ENCODE measurements at places on chromosomes 3 and 15.

- peak; percentile 33 for DNase-seq
Measured at GRCh38 chr15:70892002-70892911, at the start of the genes LRRC49 and THAP10. Gene LRRC49 (plus strand): TSS chr15:70892826. CDS start chr15:70892895, 69 bp downstream. Gene THAP10 (minus strand): TSS chr15:70892433. CDS start chr15:70892272, 161 bp downstream.

DNA sequence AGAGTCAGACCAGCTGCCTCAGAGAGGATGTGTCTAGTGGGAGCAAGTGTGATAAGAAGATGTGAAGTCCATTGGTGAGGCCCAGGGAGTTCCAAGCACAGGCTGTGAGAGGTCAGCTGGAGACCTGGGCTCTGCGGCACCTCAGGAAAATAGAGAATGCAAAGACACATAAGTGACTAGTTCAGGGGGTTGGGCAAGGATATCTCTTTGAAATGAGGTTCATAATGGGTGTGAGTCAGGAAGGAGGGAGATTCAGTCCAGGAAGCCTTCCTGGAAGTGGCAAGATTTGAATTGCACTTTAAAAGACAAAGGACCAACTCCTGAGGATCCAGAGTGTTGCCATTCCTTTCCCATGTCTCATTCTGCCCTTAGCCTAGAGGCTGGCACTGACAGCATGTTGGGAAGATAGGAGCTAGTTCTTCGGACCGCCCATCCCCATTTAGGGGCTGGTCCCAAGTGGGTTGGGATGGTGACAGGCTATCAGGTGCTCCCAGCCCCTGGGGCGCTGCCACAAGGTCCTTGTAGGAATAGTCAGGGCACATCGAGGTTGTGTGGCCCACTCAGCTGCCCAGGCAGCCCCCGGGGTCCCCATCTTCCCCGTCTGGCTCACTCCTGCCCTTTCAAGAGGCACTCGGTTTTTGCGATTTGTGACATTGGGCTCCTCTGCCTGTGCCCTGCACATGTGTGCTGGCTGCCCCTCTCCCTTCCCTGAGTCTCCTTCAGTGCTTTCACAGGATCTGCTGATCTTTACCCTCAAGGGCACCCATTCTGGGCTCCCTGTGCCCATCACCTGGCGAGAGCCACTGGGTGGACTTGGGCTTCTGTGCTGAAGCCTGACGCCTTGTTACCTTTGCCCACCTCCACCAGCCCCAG lies 23.7 kb downstream of the ESYT3 start:
- no peak for DNase-seq

- DNase-seq = no peak
Measured at GRCh38 chr3:10273702-10274305, 18.9 kb downstream of the GHRL start.

DNA sequence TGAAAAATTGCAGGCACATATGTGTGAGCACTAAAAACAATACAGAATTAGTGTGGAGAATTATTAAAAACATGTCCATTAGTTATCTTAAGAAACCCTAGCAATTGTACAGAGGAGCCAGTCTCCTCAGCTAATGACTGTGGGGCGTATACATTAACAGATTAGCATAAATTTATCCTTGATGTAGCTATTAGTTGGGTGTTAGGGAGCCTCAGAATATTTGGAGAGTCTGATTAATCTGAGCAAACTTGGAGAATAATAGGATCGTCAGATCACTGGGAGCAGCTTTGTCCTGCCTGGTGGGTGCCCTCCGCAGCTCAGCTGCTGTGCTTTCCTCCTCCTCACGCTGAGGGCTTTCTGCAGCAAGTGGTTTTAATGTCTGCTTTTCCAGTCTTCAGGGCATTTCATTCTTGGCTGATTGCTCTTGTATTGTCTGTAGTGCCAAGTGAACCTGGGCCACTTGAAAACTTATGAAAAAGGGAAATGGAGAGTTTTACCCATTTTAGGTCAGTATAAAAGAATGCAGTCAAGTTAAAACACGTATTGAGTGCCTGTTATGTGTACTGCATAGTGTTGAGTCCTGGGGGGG lies 417.4 kb upstream of the SEMA6D start:
- DNase-seq = no peak

DNA sequence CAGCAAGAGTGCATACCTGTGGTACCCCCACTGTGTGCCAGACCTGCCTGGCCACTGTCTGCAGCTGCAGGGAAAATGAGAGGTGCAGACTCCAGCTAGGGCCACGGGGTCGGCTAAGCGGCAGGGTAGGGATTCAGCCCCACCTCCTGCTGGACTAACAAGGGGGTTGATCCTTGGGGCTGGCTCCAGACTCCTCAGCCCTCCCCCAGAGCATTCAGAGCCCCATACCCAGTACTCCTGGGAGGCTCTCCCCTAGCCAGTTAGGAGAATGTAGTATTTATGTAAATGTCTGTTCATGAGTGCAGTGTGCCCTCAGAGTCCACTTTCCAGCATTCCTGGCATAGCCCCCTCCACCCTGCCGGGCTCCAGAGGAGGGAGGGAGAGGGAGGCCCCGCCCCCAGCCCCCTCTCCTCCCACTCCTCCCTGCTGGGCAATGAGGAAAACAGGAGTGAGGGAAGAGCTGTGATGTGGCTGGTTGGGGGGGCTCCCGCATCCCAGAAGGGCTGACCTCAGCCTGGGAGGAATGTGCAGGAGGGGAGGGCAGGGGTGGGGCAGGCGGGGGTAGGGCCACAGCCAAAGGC lies 4.5 kb upstream of the SEMA3B start:
- no peak for DNase-seq

DNA sequence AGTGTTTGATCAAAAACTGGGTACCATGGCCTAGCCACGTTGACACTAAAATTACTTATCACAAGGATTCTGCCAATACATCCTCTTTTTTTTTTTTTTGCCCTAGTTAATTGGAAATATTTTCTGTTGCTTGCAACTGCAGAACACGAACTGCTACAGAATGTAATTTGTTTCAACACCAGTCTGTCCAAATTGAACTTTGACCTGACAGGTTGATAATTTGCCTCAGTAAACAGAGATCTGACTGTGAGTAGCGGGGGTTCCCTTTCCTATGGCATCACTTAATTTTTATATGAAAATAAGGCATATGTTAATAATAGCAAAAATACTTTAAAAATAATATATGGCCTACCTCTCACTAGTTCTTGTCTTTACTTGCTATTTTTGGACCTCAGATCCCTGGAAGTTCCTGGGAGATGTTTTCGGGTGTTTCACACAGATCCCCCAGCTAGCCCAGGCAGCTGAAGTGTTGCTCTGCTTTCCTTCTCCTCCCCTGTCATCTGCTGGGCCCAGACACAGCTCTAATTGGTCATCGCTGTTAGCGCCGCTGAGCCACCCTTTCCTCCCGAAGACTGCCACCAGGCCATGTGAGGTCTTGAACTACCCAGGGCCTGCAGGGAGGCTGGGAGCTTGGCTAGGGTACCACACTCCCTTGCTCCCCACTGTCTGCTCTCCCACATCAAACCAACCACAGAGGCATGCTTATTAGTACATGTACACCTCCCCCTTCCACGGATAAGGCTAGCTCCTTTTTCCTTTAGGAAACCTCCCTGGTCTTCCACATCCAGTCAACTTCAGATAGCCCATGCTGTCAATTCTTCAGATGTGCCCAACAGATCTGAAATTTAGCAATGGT lies 89.8 kb upstream of the RNF7 start:
- no peak for DNase-seq

DNA sequence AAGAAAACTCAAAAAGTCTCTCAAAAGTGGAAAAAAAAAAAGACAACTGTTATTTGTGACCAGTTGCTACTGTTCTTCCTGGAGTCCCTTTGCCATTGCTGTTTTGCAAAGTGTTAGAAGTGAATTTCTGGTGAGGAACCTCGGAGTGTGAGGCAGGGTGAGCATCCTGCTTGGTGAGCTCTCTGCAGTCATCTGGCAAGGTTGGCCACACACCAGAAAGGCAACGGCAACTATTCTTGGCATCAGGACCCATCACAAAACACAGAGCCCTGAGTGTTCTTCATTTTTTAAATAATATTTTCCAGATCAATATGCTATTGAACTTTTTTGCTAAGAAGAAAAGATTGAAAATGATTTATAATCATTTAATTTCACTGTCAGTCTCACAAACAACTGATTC lies 60.7 kb downstream of the CGNL1 start:
- DNase-seq = no peak

- DNase-seq = no peak
Measured at GRCh38 chr3:4491855-4492207, 1.3 kb upstream of the ITPR1 start.

DNA sequence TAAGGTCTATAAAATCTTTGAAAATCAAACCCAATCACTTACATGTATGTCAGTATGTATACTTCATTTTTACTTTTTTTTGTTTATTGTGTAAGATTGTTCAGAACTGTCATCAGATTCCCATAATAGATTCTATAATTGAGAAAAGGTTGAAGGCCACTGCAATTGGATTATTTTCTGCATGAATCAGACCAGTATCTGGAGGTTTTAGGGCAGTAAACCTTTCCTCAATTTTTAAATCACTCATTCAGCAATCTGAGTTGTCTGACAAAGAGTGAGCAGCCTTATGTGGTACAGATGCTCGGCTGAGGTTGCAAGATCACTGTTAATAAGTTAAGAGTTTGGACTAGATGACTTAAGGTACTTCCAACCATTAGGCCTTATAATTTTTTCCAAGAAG lies 96.0 kb downstream of the TP63 start:
- no peak for DNase-seq

GRCh38 chr3:52570076-52570475 lies 33.7 kb downstream of the UQCC5 start:
- no peak for DNase-seq

GRCh38 chr15:57462381-57462780 lies 86.1 kb downstream of the CGNL1 start:
- DNase-seq = no peak

- DNase-seq = no peak
Measured at GRCh38 chr15:86553108-86553507, 473.4 kb downstream of the AGBL1 start.

DNA sequence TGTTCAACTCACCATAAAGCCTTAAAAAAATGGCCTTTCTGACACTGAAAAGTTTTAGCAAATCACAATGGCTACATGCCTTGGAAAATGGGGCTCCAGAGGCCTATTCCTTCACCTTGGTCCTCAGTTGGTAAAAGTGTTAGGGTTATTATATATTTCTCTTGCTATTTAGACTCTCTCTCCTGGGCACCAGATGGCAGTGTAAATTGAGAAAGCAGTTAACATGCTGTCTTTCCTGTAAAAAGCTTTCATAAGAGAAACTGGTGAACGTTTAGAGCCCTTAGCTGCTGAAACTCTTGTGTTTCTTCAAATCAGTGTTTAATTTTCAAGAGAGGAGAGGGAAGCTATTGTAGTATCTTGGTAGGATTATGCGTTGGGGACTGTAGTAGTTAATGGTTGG lies 89.9 kb downstream of the LRTM1 start:
- DNase-seq = no peak

DNA sequence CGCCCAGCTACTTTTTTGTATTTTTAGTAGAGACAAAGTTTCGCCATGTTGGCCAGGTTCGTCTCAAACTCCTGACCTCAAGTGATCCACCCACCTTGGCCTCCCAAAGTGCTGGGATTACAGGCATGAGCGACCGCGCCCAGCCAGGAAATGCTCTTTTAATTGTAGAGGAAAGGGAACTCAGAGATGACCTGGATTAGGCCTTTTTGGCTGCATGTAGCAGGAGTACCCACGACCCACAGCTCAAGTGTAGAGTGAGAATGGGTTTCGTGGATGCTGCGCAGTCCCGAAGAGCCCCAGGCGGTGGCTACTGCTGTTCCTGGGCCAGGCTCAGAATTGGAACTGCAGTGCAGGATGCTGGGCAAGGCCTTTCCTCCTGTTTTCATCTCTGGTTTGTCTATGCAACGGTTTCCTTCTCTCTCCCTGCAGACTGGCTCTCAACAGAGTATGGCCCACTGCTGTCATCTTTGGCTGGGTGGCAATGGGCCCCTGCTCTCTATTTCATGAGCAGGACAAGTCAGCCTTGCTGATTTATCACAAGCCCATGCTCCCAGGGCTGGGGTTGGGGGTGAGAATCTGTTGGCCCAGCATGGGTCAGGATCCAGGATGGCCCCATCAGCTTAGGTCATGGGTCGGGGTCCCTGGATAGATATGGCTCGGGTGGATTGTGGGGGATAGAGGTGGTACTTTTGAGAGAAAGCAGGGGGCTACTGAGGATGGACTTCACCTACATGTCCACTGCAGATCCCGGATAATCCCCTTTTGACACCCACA lies 51.2 kb downstream of the GASK1A start:
- DNase-seq = no peak

- peak; percentile 68 for DNase-seq
Measured at GRCh38 chr3:13012221-13012691, 61.0 kb downstream of the IQSEC1 start.

GRCh38 chr3:187207624-187208023 lies 10.3 kb downstream of the RTP1 start:
- DNase-seq = no peak

- no peak for DNase-seq
Measured at GRCh38 chr15:48458876-48459275, 127.6 kb downstream of the DUT start.

DNA sequence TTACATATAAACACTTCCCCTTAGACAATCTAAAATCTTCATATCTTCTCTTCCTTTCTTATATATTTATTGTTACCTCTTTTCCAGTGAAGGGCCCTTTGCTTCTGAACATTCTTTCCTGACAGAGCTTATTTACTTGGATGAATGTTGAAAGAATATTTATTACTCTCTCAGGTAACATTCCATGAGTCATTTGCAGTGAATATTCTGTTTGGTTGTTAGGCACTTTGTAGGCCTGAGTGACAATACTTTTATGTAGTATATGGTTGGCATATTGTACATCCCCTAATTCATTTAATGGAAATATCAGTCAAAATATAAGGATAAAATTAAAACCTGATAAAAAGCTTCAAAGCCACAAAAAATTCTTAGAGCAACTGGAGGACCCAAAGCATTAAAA lies 260.9 kb upstream of the KCNMB2 start:
- DNase-seq = no peak

Measured in T-helper 2 cell treated with Interferon-gamma antibody and Interleukin-4, amounts not matched to agents 5 μg/mL and 100 μg/mL, for 36 hours (primary cell).